ENCODE measurements at places on chromosomes 5 and 9.
A peak's percentile ranks its signal among the peaks of the same experiment; 100 is the strongest.

GRCh38 chr9:117747386-117747970, 43.3 kb downstream of the TLR4 start:
- no peak for DNase-seq

DNA sequence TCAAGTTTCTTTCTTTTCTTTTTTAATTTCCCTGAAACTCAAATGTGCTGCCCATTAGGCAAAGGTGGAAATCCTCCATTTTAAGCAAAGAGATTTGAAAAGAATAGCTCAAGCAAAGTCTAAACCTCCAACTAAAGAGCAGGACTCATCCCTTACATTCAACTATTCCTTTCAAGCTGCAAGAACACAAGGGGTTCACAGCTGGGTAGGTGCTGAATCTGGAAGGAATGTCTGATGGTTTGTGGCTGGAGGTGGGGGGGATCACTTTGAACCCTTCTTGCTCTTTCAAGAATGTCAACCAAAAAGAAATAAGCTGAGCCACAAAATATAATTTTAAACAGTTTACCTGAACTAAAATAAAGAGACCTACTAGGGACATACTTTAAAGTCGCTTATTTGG, 375.7 kb upstream of the CDH10 start:
- no peak for DNase-seq

GRCh38 chr5:14744296-14745187, 80.0 kb downstream of the OTULIN start:
- no peak for DNase-seq

- DNase-seq, result no peak
Observed at GRCh38 chr9:37617832-37618231, 25.4 kb upstream of the TOMM5 start.

GRCh38 chr5:110048491-110048890, 358.8 kb downstream of the MAN2A1 start:
- no peak for DNase-seq

DNA sequence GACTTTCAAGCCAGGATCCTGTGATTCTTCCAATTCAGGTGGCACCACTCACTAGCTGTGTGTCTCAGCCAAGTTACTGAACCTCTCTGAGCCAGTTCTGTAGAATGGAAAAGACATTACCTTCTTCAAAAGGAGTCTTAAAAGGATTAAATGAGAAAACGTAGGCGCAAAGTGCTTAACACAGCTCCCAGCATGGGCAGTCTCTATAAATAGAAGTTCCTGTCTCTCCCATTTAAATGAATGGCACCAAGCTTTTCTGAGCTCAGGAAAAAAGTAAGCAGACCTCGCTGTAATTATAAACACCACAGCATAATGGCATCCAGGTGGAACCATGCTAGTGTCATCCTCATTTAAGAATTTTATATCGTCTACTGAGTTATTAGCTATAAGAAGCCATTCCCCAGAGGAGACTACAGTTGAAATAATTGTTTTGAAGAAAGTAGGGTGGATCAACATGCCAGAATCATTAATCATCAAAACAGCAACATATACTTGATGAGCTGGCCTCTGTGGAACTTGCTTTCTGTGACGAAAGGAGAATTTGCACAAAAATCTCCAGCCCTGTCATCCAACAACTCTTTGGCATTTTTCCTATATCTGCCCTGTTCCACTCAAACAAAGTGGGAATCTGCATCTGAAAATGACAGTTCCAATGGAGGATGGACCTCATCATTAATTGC, 188.9 kb downstream of the SPOCK1 start:
- no peak for DNase-seq

- DNase-seq, result peak; percentile 20
Observed at GRCh38 chr5:138438724-138439476, at the start of gene REEP2. Gene REEP2, plus strand, starts transcription at chr5:138439057. Its CDS starts 152 bp downstream, at chr5:138439209.

GRCh38 chr5:113317636-113318035, 117.2 kb downstream of the TSSK1B start:
- no peak for DNase-seq

DNA sequence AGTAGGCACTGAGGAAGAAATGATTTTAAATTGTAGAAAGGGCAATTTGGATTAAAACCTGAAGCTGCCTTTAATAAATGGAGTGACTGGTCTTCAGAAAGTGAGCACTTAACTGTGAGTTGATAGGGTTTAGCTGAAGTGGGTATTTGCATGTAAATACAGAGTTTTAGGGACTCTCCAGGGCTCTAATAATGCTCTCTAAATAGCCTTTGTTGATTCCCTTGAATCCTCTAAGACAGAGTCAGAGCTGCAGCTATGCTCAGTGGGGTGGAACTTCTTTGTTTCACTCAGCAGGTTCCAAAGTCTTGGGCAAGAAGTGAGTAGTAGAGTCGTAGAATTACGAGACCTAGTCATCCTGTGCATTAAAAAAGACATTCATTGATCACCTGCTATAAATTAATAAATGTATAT, 21.4 kb downstream of the GLRA1 start:
- no peak for DNase-seq

- DNase-seq, result no peak
Observed at GRCh38 chr5:52728224-52728623, 59.5 kb upstream of the ITGA1 start.

DNA sequence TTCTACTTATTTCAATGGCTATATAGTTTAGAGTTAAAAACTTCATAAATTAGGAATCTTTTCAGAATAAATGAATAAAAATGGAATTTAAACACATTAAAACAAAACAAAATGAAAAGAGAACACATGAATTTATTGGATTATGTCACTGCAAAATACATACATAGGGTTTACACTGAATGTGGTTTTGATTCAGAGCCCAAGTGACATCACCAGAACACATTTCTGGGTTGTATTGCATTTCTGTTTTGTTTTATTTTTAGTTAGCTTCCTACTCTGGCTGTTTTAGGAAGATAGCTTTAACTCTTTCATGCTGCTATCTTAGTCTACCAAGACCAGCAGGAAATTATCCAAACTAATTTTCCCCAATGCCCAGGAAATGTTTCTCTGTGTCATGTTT, 1935.0 kb downstream of the EFNA5 start:
- DNase-seq, result no peak

GRCh38 chr9:117951127-117951526, 246.9 kb downstream of the TLR4 start:
- DNase-seq, result no peak

DNA sequence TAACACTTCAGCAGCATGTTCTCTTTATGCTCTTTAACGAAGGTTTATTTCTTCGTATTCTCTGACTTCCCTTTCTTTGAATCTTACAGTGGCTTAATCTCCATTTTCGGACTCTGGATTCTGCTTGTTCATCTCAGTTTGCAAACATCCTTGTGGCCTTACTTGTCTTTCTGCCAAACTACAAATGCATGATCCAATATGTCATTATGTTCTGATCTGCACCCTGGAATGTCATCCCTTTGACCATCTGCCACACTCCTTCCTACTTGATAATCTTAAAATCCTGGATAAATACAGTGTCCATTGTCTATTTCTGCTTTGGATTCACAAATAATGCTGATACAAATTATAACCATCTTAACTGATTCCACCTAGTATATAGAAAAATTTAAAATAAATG, 499.2 kb downstream of the CDH18 start:
- peak; percentile 49 for DNase-seq

- no peak for DNase-seq
Observed at GRCh38 chr5:10251405-10251804, 1.3 kb downstream of the CCT5 start.

GRCh38 chr5:56269216-56269927, 36.2 kb upstream of the ANKRD55 start:
- peak; percentile 2 for DNase-seq

DNA sequence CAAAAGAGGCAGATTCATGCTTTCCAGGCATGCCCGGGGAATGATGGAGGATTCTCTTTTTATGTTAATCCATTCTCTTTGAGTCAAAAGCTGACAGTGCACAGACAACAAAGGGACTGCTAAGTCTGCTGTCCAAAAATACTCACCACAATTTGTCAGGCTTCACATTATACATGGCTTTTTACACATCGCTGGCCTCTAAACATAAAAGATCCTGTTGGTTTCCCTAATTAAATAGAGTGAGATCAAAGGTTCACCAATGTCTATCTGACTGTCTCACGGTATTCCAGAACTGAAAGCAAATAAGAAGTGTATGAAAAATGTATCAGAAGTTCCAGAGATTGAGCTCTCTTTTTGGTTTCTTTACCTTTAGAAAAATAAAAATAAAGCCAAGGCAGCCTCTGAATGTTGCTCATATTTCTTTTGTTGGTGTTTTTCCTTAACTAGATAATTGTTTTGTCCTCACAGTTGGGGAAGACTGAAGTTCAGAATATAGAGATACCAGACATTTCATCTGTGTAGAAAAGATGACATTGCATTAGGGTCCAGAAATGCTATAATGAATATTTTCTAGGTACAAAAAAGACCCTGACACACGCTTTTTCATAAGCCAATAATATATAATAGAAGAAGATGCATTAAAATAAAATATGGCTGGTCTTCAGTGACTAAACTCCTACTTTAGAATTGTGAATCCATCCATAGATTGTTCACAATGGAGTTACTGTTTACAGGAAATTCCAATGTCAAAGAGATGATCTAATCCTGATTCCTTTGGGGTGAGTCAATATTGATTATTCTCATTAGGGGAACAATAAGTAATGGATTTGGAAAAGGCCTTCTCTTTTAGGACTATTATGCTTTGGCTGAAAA, 688.2 kb upstream of the CDH6 start:
- DNase-seq, result no peak

- no peak for DNase-seq
Observed at GRCh38 chr5:169244812-169245211, 56.1 kb downstream of the SLIT3 start.

GRCh38 chr5:65137631-65138030, 344.1 kb downstream of the ADAMTS6 start:
- DNase-seq, result no peak

DNA sequence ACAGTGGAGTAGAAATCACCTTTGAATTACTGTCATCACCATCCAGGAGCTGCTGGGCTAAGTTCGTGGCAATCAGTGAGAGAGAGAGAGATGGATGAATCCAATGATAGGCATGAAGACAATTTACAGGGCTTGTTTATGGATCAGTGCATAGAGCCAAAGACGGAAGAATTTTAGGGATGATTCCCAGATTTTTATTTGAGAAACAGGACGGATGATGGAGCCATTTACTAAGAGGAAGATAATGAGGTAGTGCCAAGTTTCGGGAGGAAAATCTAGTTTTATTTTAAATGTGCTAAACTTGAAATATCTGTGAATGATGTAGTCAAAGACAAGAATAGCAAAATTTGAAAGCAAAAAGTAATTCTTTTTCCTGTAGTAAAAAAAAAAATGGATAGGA, 394.2 kb upstream of the PAPPA start:
- DNase-seq, result no peak

- peak; percentile 30 for DNase-seq
Observed at GRCh38 chr9:128635266-128636023, 21.2 kb downstream of the DYNC2I2 start.

- DNase-seq, result no peak
Observed at GRCh38 chr5:141898448-141899049, 20.3 kb upstream of the PCDH1 start.

GRCh38 chr5:67355120-67355713, 158.6 kb upstream of the CD180 start:
- DNase-seq, result no peak

GRCh38 chr9:32294106-32294505, 90.3 kb upstream of the ACO1 start:
- DNase-seq, result no peak

- no peak for DNase-seq
Observed at GRCh38 chr5:90878549-90879196, 320.1 kb downstream of the ADGRV1 start.

- no peak for DNase-seq
Observed at GRCh38 chr5:96634881-96635280, 27.3 kb upstream of the CAST start.

- DNase-seq, result no peak
Observed at GRCh38 chr5:104370523-104370922, 807.9 kb upstream of the NUDT12 start.

- no peak for DNase-seq
Observed at GRCh38 chr5:96037128-96037527, 75.5 kb upstream of the ELL2 start.

DNA sequence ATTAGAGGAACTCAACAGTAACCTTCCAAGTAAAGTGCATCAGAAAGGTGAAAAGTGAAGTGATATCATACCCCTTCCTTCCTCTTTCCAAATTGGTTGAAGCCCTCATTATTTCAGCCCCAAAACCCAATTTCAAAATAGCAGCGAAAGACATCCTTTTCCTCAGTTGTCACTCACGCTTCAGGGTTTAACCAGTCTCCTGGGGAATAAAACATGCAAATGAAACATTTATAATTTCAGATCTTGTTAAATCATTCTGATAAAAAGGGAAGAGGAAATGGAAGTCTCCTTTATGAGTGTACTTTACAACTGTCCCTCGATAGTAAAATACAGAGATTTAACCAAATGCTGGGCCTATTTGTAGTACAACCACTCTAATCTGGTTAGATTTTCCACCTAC, 22.5 kb downstream of the TRPM6 start:
- no peak for DNase-seq

GRCh38 chr5:73488806-73489205, 9.4 kb upstream of the BTF3 start:
- DNase-seq, result no peak

- DNase-seq, result no peak
Observed at GRCh38 chr5:67004730-67005350, 191.8 kb downstream of the CD180 start.

- no peak for DNase-seq
Observed at GRCh38 chr9:121192959-121193640, 8.6 kb downstream of the RAB14 start.

DNA sequence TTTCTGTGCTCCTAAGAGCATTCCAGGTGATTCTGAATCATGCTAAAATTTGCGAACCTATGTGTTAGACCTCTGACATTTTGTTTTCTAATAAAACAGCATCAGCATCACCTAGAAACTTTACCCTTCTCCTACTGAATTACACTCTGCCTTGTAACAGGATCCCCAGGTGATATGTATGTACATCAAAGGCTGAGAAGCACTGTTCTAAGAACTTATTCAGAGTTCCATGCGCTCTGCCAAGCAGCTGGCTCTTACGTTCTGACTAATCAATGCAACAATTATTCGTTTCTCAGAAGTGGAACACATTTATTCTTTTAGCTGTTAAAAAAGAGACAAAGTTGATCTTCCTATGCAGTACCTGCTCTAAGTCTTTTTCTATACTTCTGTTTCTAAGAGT, 228.6 kb downstream of the SLF1 start:
- DNase-seq, result no peak

- no peak for DNase-seq
Observed at GRCh38 chr5:147532156-147532555, 22.3 kb upstream of the DPYSL3 start.

DNA sequence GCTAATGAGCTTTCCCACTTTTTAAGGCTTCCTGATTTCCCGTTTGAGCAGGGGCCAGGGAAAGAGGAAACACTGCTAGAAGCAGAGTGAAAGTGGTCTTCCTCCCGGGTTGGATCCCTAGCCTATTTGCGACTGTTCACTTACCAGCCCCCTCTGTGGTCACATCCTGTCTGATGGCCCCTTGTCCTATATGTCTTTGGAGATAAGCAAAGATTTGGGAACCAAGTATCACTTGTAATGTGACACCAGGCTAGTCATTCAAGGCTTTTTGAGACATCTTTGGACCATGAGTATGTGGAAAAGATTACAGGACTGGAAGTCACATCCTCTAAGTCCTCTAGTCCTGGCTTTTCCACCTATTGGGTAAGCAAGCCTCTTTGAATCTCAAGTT, 6.1 kb downstream of the DNAJB5 start:
- no peak for DNase-seq

- DNase-seq, result no peak
Observed at GRCh38 chr9:136952321-136952850, 313 bp downstream of the LCN12 start.

GRCh38 chr9:109422641-109423040, 75.5 kb downstream of the PTPN3 start:
- DNase-seq, result no peak

All from NCI-H1694 treated with DMSO at 0.1 percent for 48 hours (cell line).